ENCODE measurements at places on chromosomes 16 and 17.
A peak's percentile ranks its signal among the peaks of the same experiment; 100 is the strongest.

GRCh38 chr16:30473231-30474073 is 910 bp downstream of the ITGAL start:
- DNase-seq, result peak; percentile 85
- H3K4me3 ChIP-seq, result peak overlapping the region; percentile 94
- H3K27me3 ChIP-seq, result no peaks in the 10 kb centered on the region
- peaks cover 58% of the 10 kb centered on the region for H3K36me3 ChIP-seq

DNA sequence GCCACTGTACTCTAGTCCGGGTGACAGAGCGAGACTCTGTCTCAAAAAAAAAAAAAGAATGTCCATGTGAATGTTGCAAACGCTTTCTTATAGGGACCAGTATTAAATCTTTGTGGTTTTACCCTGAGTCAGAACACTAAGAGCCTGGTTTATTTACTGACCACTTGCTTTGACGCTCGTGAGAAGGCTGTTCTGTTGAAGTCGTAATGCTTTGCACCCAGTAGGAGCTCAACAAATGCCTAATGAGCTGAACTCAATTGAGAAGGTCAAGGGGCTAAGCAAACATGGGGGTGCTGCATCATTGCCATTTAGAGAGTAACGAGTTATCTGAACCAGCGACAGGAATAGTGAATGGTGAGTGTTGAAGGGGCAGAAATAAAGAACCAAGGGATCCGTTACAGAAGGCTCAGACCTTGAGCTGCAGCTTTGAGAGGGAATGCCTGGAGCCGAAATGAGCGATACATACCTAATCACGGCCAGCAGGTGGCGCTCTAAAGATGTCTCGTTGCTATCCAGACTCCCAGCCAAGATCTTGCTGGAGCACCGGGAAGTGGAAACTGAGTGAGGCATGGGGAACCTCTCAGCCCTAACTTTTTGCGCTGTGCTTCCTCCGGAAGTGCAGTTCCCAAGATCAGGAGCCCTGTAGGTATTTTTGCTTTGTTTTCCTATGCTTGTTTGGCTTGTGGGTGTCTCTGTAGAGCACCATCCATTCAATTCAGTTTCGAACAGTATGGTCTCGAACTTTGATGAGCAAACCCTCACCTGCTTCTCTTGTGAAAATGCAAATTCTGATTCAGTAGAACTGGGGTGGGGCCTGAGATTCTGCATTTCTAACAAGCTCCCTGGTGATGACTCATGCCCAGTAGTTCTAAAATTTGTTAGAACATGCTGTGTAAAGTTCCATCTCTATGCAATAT is 12.6 kb upstream of the RNF222 start:
- H3K4me3 ChIP-seq, result no peak overlapping the region
- DNase-seq, result peak; percentile 81
- H3K27me3 ChIP-seq, result peaks cover 6% of the 10 kb centered on the region
- H3K27ac ChIP-seq, result peak overlapping the region; percentile 34
- H3K36me3 ChIP-seq, result no peaks in the 10 kb centered on the region

GRCh38 chr16:84825896-84826557 is 6.2 kb downstream of the CRISPLD2 start:
- H3K4me1 ChIP-seq, result peaks cover 3% of the 10 kb centered on the region
- no peak overlapping the region for H3K4me3 ChIP-seq
- H3K27ac ChIP-seq, result no peak overlapping the region
- DNase-seq, result no peak
- H3K27me3 ChIP-seq, result peaks cover 47% of the 10 kb centered on the region

DNA sequence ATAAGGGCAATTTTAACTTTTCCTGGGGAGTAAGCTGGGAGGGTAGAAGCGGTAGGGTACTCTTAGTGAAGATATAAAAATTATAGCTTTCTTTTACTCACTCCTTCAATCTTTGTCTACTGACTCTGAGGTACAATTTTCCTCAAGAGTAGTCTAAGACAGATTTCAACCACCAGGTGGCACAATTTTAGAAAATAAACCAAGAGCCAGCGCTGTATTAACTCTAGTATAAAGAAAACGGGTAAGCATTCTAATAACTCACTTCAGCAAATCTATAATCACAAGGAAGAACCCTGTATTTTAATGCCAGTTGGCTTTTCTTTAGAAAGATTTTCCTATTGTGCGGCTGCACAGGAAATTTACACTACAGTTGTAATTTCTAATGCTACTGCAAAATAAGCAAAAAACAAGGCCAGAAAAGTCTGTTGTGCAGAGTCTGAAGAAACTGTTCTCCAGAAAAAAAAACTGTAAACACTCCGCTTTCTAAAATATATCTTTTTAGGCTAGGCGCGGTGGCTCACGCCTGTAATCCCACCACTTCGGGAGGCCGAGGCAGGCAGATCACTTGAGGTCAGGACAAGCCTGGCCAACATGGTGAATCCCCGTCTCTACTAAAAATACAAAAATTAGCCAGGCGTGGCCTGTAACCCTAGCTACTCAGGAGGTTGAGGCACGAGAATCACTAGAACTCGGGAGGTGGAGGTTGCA is 1.9 kb downstream of the CMC2 start:
- peaks cover 73% of the 10 kb centered on the region for H3K4me1 ChIP-seq
- peak overlapping the region; percentile 92 for H3K4me3 ChIP-seq
- H3K27ac ChIP-seq, result peak overlapping the region; percentile 97
- H3K27me3 ChIP-seq, result no peaks in the 10 kb centered on the region
- no peak for DNase-seq

GRCh38 chr17:9138161-9138717 is 116.9 kb downstream of the NTN1 start:
- H3K4me3 ChIP-seq, result no peak overlapping the region
- DNase-seq, result no peak
- no peaks in the 10 kb centered on the region for H3K36me3 ChIP-seq
- H3K27me3 ChIP-seq, result peaks cover 7% of the 10 kb centered on the region

DNA sequence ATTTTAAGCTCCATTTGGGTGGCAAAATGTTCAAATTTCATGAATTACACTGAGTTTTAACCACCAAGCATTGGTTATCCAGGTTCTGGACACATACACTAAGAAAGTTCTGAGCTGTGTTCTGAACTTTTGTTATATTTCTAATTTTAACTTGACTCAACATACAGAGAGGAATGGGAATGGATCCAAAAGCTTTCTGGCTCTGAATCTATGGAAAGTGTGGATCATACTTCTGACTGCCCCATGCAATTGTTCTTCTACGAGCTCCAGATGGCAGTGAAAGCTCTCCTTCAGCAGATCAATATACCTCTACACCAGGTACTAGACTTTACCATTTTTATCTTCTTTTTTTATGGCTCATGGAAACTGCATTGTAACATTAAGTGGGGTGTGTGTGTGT is 113.0 kb upstream of the NOG start:
- no peak overlapping the region for H3K27ac ChIP-seq
- H3K27me3 ChIP-seq, result peaks cover 2% of the 10 kb centered on the region
- H3K4me1 ChIP-seq, result peaks cover 8% of the 10 kb centered on the region
- H3K36me3 ChIP-seq, result no peaks in the 10 kb centered on the region

DNA sequence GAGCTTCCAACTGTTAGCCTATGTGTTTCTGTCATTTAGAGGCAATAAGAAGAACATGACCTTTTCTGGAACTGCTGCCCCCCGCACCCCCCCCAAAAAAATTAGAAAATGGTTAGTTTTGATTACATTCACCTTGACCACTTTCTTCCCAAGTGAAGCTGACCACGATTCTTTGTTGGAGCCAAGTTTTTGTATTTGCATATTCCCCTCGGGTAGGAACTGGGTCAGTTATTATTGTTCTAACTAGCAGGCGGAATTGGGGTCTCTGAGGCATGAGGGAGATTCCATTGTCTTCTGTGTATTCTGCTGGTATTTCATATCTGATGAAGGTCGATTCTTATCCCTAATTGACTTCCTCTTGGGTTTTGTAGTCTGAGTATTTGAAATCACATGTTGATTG is 231.6 kb downstream of the PRKCA start:
- H3K4me3 ChIP-seq, result no peak overlapping the region
- peaks cover 57% of the 10 kb centered on the region for H3K36me3 ChIP-seq
- peak overlapping the region; percentile 39 for H3K27ac ChIP-seq
- H3K4me1 ChIP-seq, result peaks cover 85% of the 10 kb centered on the region
- no peaks in the 10 kb centered on the region for H3K27me3 ChIP-seq

DNA sequence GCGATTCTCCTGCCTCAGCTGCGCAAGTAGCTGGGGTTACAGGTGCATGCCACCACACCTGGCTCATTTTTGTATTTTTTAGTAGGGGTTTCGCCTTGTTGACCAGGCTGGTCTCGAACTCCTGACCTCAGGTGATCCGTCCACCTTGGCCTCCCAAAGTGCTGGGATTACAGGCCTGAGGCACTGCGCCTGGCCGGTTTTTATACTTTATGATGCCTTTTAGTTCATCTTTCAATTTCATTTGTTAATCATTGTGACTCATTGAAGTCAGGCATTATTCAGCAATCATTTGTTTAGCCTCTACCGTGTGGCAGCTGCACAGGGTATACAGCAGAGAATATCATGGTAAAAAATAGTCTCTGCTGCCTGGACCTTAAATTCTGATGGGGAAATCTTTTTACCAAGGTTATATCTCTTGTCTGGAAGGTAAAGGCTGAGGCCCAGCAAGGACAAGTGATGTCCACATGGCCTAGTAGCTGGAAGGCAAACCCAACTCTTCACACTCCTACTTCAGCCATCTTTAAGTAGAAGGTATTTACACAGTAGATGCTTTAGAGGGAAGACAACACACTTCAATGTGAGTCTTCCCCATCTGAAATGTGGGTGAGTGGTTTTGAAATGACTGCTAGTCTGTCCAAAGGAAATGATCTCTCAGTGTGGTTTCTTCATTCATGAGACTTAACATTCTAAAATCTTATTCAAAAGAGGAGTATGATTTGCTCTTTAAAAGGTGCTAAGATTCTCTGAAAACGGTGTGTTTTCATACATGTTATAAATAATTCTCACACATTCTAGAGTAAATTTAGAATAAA is 2.4 kb downstream of the PRPSAP2 start:
- H3K27me3 ChIP-seq, result no peaks in the 10 kb centered on the region
- H3K27ac ChIP-seq, result peak overlapping the region; percentile 96
- peak overlapping the region; percentile 91 for H3K4me3 ChIP-seq
- peaks cover 23% of the 10 kb centered on the region for H3K36me3 ChIP-seq
- no peak for DNase-seq

DNA sequence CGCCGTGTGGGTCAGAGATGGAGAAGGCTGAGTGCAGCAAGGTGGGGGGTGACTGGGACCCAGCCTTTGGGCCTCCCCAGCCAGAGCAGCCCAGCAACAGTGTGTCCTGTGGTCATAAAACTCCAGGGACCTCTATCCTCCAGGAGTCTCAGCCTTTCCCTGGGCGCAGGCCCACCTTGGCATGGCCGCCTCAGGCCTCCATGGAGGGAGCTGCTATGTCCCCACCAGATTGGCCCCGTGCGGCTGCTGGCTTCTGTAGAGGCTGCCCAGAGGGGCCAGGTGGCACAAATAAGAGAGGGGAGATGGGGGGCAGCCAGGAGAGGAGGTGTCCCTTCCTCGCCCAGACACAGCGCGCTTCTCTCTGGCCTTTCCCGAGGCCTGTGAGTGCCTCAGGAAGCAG is 2.6 kb upstream of the SYNGR3 start:
- H3K4me1 ChIP-seq, result peaks cover 32% of the 10 kb centered on the region
- no peak overlapping the region for H3K4me3 ChIP-seq
- peaks cover 40% of the 10 kb centered on the region for H3K27me3 ChIP-seq
- no peak for DNase-seq
- H3K36me3 ChIP-seq, result peaks cover 26% of the 10 kb centered on the region

GRCh38 chr17:32912218-32912897 is 15.6 kb upstream of the TMEM98 start:
- H3K27me3 ChIP-seq, result peaks cover 9% of the 10 kb centered on the region
- H3K36me3 ChIP-seq, result no peaks in the 10 kb centered on the region
- H3K4me1 ChIP-seq, result peaks cover 25% of the 10 kb centered on the region

DNA sequence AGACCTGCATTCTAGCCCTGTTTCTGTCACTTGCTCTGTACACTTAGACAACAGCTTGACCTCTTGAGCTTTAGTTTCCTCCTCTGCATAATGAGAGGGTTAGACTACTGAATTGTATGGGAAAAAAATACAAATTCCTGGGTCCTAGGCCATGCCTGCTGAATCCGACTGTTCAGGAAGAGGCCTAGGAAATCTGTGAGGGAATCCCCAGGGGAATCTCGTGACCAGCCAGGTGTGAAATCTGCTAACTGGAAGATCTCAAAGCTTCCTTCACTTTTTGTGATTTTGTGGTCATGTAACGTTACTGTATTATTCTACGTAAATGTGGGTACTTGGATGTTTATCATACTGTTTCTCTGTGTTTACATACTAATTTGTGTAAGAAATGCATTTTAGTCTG is 58.2 kb downstream of the CYLD start:
- H3K4me1 ChIP-seq, result peaks cover 5% of the 10 kb centered on the region
- peak overlapping the region; percentile 76 for H3K27ac ChIP-seq
- H3K36me3 ChIP-seq, result peaks cover 59% of the 10 kb centered on the region
- no peak for DNase-seq
- H3K4me3 ChIP-seq, result no peak overlapping the region
- no peaks in the 10 kb centered on the region for H3K27me3 ChIP-seq

DNA sequence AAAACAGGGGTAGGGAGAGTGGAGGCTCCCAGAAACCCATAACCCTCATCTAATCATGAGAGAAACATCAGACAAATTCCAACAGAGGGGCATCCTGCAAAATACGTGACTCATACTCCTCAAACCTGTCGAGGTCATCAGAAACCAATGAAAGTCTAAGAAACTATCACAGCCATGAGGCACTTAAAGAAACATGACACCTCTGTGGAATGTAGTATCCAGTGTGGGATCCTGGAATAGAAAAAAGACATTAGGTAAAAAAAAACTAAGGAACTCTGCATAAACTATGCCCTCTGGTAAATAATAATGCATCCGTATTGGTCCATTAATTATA is 16.4 kb downstream of the CDH5 start:
- H3K27ac ChIP-seq, result no peak overlapping the region
- no peak for DNase-seq
- no peaks in the 10 kb centered on the region for H3K27me3 ChIP-seq
- H3K4me3 ChIP-seq, result no peak overlapping the region
- H3K36me3 ChIP-seq, result no peaks in the 10 kb centered on the region
- no peaks in the 10 kb centered on the region for H3K4me1 ChIP-seq

GRCh38 chr17:68821860-68822696 is 133.1 kb downstream of the ABCA8 start:
- no peak overlapping the region for H3K4me3 ChIP-seq
- H3K27me3 ChIP-seq, result peaks cover 3% of the 10 kb centered on the region
- no peak overlapping the region for H3K27ac ChIP-seq
- H3K4me1 ChIP-seq, result no peaks in the 10 kb centered on the region

GRCh38 chr17:47188271-47188875 is 722 bp downstream of the CDC27 start:
- H3K4me1 ChIP-seq, result peaks cover 47% of the 10 kb centered on the region
- H3K4me3 ChIP-seq, result peak overlapping the region; percentile 95
- no peak for DNase-seq
- H3K36me3 ChIP-seq, result peaks cover 33% of the 10 kb centered on the region
- H3K27ac ChIP-seq, result peak overlapping the region; percentile 97
- H3K27me3 ChIP-seq, result no peaks in the 10 kb centered on the region

DNA sequence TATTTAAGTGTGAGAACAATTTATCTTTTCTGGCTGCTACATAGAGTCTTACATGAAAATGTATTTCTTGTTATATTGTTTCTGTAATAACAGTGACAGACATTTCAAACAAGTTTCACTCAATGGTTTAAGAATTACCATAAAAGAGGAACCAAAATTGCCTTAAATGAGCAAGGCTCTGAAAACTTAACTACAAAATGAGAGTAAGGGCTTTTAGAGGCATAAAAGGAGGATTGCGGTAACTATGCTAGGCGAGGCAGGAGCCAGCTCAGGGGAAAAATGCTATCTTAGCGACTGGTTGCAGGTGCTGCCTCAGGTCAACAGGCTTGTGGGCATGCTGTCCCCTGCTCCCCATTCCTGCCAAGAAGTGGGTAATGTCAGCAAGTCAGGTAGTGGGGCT is 81.7 kb upstream of the MSI2 start:
- H3K27ac ChIP-seq, result no peak overlapping the region
- no peak for DNase-seq
- H3K4me3 ChIP-seq, result no peak overlapping the region
- H3K4me1 ChIP-seq, result no peaks in the 10 kb centered on the region
- peaks cover 38% of the 10 kb centered on the region for H3K27me3 ChIP-seq

Data from activated T-cell treated with anti-CD3 and anti-CD28 coated beads, Interleukin-2, amount 50 U/mL, for 24 hours (primary cell).